ENCODE measurements at places on chromosomes 12 and 14.

DNA sequence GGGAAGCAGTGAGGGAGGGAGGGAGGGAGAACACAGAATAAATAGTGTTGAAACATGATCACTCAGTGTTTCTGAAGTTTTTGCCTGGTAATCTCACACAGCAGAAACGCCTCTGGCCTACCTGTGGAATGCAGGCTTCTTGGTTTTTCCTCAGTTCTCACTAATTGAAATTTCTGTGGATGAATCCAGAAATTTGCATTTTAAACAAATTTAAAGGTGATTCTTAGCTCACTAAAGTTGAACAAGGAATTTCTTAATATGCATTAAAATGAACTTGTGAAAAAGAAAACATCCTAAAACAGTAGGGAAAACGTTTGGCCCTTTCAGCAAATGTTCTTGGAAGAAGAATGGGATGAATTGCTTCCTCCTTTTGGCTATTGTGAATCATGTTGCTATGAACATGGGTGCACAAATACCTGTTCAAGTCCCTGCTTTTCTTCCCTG is 1.4 kb downstream of the RNASE9 start:
- DNase-seq = no peak

DNA sequence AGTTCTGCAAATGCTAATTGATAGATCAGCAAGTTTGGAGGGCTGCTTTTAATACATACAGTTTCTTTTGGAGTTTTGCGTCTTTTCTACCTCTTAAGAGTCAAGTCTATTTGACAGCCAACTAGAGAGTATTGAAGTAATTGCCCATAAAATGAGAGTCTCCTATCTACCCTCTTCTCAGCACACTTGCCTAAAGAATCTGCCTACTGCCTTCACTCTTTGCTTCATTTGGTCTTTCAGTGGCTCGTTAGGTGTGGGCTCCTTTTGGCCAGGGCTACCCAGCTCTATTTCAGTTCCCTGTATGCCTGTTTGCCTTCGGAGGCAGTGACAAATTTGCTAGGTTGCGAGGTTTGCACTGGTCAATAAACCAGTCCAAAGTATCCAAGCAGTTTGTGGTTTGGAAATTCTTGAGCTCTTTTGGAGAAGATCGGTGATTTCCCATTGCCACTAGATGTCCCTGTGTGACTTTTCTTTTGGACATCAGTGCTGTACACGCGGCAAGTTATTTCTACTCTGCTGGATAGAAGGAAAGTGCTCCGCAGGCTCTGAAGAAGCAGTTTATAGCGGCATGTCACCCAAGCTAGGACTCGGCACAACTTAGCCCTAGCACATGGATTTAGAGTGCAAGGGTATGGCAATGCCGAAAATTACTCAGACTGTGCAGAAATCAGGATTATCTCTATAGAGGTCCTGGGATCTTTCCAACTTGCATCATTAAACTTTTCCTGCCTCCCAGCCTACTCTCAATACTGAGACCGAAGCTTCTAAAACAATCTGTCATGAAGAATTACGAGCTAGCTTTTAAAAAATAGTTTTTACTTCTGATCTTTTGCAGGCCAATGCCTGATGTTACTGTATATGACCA is 38.6 kb downstream of the MGST1 start:
- DNase-seq = peak; percentile 44

GRCh38 chr14:69610874-69611171 is 573 bp upstream of the SUSD6 start:
- peak; percentile 69 for DNase-seq

DNA sequence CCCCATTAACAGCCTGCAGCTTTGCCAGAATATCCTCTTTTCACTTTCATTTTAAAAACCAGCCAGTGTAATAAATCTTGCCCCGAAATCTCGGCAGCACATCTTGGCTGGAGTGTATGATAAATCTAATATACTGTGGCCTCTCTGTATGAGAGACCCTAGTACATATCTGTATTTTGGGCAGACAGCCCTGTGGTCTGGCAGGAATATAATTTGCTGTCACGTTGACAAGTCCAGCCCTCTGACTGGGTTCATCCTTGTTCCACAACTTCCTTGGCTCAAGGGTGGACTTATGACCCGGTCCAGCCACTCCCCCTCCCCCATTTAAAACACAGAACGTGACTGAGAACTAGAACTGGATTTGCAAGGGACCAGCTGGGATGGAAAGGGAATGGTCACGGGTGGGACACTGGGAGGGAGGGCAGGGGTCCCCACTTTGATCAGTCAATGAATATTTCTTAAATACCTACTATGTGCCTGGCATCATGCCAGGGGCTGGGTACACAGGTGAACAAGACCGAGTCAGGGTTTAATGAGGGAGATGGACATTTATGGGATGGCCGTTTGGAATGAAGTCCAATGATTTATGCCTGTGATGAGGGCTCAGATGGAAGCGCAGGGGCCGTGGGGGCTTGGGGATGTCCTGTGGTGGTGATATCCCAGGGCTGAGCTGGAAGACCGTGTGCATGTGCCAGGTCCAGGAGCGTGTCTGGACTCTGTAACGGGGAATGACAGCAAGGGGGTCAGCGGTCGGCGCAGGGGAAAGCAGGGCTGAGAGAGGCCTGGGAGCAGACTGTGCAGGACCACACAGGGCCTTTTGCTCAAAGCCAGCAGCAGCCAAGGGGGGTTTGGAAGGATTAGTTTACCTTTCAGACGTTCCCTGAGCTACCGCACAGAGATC is 190.5 kb downstream of the PHETA1 start:
- peak; percentile 43 for DNase-seq

GRCh38 chr12:82883394-82884355 is 197.0 kb downstream of the TMTC2 start:
- DNase-seq = no peak

- no peak for DNase-seq
Observed at GRCh38 chr12:116302166-116303058, 24.9 kb upstream of the MED13L start.

DNA sequence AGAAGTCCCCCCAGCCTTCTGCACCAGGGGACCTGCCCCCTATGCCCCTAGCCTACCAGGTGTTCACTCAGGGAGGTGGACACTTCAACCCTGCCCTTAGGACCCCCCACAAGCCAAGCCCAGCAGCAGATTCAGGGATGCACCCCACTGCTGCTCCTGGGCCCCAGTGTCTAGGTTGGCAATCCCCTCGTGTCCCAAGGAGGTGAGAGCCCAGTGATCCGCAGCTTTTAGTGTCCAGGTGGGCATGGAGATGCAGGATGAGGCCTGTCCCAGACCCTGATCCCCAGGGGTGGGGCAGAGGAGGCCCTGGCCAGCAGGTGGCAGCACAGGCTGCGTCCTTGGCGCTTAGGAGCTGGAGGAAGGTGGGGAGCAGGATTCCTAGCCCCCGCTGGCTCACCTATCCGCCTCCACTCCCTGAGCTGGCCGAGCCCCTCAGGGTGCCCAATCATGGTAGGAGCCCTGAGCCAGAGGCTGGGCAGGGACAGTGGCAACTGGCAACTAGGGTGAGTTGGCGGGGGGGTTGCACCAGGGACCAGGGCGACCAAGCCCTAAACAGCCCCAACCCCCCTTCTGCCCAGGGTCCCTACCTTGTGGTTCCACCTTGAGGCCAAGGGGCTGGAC is 4.1 kb downstream of the CKB start:
- DNase-seq = peak; percentile 63

DNA sequence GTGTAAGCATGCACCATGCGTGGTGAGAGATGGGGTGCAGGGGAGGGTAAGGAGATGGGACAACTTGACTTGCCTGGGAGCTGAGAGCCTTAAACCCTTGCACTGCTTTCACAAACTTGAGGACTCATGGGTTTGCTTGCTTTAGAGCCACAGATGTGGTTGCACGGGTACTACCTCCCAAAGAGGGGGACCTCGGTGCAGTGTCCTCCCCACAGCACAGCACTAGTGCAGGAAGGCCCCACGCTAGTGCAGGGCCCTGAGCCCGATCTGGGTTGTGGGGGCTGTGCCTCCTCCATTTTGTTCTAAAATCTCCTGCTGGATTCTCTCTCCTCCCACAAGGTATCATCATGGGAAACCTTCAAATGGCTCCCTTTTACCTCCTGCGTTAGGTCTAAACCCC is 11.2 kb downstream of the KRT72 start:
- no peak for DNase-seq

GRCh38 chr14:99752486-99753121 is 40.6 kb upstream of the EML1 start:
- DNase-seq = no peak

GRCh38 chr12:27828196-27828595 is 48.2 kb upstream of the MANSC4 start:
- DNase-seq = no peak

DNA sequence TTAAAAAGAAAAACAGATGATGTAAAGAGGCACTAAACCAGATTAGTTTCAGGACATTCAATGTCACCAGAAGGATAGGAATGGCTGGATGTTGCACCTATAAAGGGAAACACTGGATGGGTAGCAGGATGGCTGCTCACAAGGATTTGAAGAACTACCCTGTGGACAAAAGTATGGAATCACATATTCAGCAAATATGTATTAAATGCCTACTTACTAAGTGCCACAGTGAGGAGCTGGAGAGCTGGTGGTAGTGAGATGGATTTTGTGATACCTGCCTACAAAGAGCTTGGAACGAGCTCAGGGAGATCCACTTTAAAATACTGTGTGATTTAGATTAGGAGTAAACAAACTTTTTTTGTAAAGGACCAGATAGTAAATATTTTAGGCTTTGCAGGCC is 316.2 kb downstream of the PAWR start:
- no peak for DNase-seq

GRCh38 chr12:108854451-108855283 is 2.7 kb downstream of the SSH1 start:
- DNase-seq = no peak

DNA sequence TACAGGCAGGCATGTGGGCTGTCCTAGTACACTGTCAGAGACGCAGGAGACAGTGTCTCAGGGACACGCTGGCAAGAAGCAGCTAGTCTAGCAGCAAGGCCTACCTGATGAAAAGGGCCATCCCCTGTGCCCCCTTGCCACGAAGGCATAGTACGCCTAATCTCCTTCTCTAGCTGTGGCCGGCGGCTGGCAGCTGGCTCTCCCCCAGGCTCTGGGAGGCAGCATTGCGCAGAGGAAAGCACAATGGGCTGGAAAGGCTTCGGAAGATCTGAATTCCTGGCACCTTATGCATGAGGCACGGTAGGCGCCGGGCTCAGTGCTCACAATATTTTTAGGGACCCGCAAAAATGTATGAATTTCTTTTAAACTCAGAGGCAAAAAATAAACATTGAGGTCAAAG is 16.0 kb upstream of the PLEKHH1 start:
- no peak for DNase-seq

- DNase-seq = no peak
Observed at GRCh38 chr14:83044001-83044400, 1510.3 kb upstream of the SEL1L start.

DNA sequence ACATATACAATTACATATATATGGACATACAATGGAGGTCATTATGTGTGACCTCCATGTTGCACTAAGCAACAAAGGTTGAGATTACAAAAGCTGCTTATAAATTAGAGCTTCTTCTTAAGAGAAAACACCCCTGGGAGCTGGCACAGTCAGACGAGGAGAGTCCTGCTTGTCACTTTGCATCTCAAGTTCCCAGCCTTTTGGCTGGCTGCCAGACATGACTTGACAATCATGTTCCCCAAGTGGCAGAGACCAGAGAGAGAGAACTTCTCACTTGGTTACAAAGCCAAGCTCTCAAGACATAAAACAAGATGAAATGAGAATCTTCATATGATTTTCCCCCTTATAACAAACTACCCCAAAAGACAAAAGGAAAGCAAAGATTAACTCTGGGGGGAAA is 8.5 kb upstream of the SYNJ2BP start:
- peak; percentile 29 for DNase-seq

DNA sequence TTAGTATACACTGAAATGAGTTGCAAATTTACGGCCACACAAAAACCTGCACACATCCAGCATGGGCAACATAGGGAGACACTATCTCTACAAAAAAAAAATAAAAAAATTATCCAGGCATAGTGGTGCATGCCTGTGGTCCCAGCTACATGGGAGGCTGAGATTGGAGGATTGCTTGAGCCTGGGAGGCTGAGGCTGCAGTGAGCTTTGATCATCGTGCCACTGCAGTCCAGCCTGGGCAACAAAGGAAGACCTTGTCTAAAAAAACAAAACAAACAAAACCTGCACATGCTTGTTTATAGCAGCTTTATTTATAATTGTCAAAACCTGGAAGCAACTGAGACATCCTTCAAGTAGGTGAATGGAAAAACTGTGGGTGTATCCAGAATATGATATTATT is 4.9 kb upstream of the TOMM20L start:
- no peak for DNase-seq

- DNase-seq = peak; percentile 48
Observed at GRCh38 chr12:109999983-110000505, 814 bp downstream of the ANKRD13A start.

DNA sequence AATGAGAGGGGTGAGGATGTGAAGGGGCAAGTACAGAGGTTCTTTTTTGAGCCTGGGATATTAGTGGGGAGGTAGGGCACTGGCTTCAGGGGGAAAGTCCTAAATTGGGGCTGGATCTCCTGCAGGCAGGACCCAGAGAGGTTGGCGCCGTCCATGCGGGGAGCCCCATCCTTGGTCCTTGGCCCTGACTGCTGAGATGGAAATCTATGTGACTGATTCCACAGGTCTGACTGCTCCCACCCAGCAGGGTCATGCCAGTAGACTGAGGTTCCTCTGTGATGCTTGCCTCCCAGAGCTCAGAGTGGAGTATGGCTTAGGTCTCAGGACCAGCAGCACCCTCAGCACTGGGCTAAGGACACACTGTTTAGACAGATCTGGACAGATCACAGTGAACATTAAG is 988.6 kb upstream of the TMEM132C start:
- no peak for DNase-seq

DNA sequence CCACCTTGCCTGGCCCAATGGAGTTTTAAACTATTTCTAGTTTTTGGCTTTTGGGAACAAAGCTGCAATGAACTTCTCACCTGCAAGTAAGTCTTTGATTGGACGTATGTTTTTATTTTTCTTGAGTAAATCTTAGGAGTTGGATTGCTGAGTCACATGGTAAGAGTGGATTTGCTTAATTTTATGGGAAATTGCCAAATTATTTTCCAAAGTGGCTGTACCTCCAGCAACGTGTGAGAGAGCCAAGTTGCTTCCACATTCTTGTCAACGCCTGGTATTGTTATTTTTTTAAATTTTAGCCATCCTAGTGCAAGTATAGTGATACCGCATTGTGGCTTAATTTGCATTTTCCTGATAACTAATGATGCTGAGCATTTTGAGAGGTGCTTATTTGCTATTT is 136.6 kb downstream of the LMNTD1 start:
- no peak for DNase-seq

- DNase-seq = no peak
Observed at GRCh38 chr14:77892381-77892871, 92.5 kb downstream of the ADCK1 start.

Data from OCI-M1 (cell line).